Left kidney (tissue), 8 donors: ENCODE measurements at places on chromosomes 12 and 14. TPM values are rescaled to one million over a fixed set of nuclear protein-coding genes. Genes with fewer than 3 reads are reported as not detected.

OAS3 gene
- polyA plus RNA-seq = 11.5 TPM

OVCH1 gene
- polyA plus RNA-seq = 0.78 TPM

FGF6 gene
- not detected for polyA plus RNA-seq

FOXG1 gene
- polyA plus RNA-seq = 0.03 TPM

- DNase-seq = no peak
Measured at GRCh38 chr12:47190271-47190750, 110.6 kb upstream of the AMIGO2 start.

DNA sequence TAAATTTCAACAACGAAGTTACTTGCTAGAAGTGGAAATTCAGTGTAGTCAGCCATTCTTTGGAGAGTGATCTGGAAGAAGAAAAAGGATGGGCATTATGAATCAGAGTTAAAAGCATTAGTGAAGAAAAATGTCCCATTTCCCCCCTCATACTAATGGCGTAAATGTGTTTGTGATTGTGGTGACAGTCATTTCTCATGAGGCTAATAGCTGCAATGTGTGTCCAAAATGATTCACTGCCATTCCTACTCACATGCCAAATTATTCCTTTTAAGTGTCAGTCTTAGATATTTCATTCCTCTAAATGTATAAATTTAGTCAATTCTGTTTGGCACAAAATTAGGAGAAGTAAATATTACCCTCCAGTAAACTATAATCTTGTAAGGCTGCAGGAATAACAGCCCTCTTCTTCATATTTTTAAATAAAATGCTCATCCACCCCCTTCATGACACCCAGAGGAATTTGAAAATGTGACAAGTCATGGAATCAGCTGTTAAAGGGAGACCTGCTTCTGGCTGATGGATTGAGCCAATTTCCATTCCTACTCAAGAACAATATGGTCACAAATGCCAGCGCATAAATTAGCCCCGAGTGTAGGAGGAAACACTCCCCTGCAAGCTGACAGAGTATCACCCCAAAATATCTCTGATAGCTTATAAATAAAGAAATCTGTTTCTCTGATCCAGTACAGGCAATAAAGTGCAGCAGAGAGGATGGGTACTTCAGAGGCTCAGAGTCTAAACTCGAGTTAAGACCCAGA is 912.3 kb upstream of the SEL1L start:
- DNase-seq = no peak
